H4 (cell line): ENCODE measurements at places on chromosomes 13 and 19.

DNA sequence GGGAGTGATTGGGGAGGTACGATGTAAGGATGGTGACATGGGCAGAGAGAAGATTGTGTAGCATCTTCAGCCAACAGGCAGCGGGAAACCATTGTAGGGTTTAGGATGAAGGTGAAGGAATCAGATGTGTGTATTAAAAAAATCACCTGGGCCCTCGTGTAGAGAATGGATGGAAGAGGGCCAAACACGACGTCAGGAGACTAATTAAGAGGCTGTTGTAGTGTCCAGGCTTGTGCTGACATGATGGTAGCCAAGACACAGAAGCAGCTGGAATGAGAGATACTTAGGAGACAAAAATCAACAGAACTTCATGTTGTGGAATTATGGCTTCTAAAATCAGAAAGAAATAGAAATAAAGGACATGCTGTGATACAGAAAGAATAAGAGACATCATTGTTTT is 41.2 kb upstream of the ARGLU1 start:
- DNase-seq: no peak

GRCh38 chr19:1068009-1069001 is 1.3 kb downstream of the ARHGAP45 start:
- no peak for DNase-seq

- no peak for DNase-seq
These were observed 7.2 kb downstream of the ZNF552 start for GRCh38 chr19:57807541-57807940.

DNA sequence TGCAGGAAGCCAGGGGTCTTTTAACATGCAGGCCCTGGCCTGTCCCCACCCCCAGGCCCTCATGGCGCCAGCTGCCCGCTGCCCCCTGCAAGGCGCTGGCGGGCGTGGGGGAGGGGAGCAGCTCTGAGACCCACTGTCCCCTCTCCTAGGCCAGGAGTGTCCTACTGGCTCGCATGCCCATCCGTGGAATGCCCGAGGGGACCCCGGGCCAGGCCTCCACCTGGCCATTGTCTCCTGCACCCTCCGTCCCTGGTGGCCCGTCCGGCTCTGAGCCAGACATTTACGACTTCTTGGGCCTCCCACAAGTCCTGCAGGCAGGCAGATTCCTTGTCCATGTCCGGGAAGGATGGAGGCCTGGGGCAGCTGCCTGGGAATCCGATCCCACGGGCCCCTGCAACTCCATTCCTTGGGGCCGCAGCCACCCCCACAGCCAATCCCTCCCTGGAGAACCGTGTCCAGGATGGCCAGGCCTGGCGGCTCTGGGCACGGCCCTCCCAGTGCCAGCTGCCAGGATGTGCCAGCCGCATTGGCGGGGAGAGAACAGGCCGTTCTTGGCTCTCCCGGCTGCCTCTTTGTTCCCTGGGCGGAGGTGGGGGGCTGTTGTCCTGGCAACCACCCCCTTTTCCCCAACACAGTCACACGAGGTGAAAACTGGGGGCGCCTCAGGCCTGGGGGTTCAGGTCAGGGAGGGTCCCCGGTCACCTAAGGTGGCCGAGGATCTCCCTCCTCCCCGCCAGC is 10.5 kb upstream of the PLIN3 start:
- no peak for DNase-seq

DNA sequence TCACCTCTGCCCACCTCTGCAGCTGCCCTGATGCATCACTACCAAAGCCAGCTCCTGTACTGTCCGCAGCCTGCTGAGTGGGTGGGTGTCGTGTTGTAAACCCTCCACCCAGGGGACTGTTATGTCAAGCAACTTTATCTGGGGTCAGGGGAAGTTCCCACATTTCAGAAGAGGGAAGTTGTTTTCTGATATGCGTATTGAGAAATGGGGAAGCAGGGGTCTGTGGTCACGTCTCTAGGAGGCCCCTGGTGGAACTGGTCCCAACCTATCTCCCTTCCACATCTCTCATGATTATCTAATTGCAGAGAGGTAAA is 31.2 kb downstream of the CLEC17A start:
- DNase-seq: no peak

GRCh38 chr19:39082745-39083598 is 1.2 kb upstream of the ACP7 start:
- no peak for DNase-seq

DNA sequence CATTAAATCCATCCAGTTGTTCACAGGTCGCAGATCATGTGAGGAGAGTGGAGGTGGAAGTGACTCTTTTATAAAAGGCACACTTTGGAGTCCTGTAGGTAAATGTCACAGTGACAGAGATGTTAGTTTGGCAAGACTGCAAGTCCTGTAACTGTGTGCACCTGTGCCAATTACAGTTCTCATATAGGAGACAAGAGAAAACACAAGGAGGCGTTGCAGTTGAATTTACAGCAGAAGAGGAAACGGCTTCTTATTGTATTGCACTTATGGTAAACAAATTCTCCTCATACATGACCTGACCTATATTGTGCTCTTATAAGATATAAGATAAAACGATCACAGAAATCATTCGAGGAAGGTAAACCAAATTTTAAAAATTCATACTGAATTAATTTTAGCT is 732.8 kb upstream of the SLC10A2 start:
- no peak for DNase-seq

DNA sequence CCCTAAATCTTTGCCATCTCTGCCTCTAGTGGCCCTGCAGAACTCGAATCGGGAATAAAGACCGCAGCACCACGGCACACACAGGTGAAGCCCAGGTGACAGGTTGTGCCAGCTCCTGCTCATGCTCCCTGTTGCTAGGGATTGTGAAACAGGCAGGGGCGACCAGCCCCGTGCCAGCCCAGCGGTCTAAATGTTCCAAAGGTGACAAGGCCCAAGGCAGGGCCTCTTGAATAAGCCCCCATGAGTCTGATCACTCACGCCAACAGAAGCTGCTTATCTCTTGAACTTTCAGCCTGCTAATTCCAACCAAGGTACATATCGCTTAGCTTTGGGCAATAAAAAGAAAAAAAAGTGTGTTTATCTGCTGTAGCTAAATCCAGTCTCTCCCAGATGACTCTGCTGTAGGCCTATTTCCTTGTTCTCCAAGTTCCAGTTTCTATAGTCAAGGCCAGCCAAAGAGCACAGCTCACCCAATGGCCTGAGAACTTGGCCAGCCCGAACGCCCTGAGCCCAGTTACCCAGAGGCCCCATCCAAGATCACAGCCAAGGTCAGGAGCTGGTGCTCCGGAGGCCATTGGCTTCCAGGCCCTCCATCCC is 191.1 kb upstream of the GPR12 start:
- DNase-seq: no peak

- no peak for DNase-seq
These were observed 22.7 kb downstream of the TFDP1 start for GRCh38 chr13:113607056-113607888.

GRCh38 chr19:42303101-42303464 is 659 bp upstream of the PAFAH1B3 start:
- DNase-seq: no peak

DNA sequence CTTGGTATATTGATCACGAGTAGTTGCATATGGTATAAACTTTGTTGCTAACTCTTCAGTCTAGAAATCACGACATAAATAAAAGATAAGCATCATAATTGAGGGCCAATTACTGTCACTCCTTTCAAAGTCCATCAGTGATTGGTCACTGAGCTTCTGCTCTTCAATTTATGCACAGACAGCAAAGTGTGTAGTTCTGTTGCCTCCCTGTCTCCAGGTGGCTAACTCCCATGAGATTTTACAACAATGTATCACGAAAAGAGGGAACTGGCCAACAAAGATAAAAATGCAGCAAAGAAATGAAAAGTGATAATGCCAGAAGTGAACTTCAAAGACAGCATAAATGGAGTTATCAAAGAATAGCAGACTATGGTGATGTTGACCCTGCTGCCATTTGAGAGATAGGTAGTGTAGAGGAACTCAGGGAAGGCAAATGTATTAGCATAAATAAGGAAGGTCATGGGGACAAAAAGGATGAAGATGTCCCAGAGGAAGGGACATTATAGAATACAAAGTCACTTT is 12.7 kb upstream of the TNFSF14 start:
- no peak for DNase-seq

DNA sequence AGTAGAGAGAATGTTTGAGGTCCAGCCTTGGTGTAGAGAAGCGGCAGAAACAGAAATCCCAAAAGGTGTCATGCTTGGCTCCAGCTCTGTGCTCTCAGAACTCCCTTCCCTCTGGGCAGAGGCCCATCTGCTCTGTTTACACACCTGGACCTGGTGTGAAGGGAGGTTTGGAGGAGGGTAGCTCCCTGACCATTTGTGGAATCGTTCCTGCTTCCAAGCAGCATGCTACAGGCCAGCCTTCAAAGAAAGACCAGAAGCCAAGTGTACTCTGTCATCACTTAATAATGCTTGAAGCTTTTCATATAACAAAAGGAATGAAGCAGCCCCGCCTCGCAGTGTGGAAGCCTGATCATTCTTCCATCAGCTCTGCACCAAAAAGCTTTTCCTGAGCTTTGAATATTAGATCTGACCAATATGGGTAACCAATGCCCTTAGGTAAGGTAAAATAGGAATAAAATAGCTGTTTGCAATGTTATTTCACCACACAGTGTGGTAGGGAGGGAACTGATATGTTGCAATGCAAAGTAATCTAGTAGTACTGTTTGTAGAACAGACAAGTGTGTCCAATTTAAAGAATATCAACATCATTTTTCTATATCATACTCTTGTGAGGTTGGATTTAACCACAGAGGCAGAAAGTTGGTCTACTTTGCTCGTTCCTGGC is 63.3 kb downstream of the ZIC5 start:
- DNase-seq: no peak

DNA sequence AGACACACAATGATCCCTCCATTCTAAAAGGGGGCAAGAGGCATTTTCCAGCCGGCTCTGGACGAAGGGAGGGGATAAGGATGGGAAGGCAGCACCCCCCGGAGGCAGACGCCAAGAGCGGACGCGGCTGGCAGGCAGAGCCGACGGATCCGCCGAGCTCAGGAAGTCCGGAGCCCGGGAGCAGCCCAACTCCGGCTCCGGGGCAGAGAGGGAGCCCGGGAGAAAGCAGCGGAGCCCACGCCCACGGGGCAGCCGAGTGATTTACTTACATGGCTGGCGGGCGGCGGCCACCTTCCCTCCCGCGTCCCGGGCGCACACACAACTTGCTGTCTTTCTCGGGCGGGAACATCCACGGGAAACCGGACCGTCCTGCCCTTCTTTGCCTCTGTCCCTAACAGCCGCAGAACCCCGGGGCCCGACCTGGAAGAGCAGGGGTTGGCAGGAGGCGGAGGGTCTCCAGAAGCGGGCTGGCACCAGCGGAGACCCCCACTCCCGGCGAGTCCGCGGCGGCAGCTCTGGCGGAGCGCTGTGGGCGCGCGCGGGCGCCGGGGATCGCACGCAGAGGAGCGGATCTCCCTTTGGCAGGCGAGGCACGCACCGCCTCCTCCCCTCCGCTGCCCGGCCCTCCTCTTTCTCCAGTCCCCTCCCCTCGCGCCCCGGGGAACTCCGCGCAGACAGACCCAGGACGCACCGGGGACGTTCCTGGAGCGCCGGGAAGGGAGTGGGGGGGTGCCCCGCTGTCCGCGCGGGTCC is at the start of gene LHFPL6:
LHFPL6 (minus strand) TSS at position 580 of the 753 bp plus-strand sequence.
- DNase-seq: peak; percentile 21

DNA sequence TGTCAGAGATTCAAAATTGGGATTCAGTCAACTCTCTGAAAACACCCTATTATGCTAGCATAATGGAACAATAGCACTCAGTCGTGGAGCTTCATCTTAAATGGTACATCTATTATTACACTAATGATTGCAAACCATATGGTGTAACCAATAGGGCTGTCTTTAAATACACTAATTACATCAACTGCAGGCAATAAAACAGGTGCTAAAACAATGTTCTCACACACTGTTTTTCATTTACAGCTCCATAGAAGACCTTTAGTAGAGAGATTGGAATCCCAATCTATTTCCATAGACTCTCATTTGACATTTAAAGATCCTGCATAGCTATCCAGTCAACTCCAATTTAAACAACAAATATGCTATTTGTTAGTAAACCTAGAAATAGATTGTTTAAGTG is 1917.4 kb downstream of the OLFM4 start:
- DNase-seq: no peak

GRCh38 chr13:42380420-42381164 is 108.6 kb downstream of the AKAP11 start:
- no peak for DNase-seq

DNA sequence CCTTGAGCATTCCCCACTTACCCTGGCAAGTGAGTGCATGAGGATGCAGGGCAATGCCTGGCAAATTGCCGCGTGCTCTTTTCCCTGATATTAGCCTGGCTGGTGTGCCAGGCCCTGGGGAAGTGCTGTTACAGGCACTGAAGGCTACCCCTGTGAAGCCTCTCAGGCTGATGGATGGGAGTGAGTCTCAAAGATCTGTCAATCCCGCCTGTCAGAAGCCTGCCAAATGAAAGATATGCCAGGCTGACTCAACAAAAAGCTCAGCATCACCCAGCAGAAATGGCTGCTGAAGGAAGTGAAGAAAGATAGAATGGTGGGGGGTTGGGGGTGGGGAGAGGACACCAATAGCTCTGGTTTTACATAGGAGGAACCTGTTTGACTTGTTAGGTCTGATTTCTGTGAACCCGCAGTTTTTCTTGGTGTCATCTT is 112.1 kb downstream of the LACC1 start:
- no peak for DNase-seq

GRCh38 chr19:54023191-54023590 is 31.8 kb downstream of the CACNG6 start:
- DNase-seq: no peak

DNA sequence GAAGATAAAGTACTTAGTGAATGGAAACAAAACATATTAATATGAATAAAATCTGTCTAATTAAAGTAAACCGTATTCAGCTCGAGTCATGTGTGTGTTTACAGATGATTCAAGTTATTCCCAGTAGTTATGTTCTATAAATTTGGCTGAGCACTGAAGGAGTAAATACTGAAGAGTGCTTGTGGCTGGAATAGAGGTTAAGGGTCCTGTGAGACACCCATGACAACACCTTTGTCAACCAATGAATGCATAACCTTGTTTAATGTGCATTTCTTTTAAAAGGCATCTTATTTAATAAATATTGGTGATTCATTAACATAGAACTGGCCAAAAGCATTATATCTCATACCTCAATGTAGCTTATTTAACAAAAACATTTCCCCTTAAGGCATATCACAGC is 577.8 kb upstream of the SLITRK5 start:
- no peak for DNase-seq

DNA sequence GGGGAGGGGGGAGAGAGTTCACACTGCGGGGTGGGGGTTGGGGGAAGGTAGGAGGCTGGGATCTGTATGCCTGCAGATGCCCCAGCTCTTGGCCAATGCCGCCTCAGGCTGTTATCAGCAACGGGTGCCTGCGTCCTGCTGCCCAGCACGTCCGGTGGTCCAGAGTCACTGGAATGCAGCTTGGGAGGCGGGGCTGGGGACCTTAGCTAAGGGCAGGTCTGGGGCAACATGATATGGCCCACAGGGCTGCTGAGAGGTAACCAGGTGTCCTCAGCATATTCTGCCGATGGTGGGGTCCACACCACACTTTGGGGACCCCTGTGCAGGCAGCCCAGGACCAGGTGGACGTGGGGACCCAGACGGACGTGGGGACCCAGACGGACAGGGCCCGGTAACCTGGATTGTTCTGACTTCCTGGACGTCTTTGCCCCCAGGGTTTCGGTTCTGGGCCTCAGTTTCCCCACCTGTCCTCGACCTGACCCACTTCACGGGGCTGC is 668 bp upstream of the ARHGAP45 start:
- DNase-seq: no peak
